Stimulated activated CD4-positive, alpha-beta T cell treated with anti-CD3 and anti-CD28 coated beads, Interleukin-2, amount 100 ng/mL, for 48 hours (primary cell): ENCODE measurements at places on chromosomes 12 and 14.

DNA sequence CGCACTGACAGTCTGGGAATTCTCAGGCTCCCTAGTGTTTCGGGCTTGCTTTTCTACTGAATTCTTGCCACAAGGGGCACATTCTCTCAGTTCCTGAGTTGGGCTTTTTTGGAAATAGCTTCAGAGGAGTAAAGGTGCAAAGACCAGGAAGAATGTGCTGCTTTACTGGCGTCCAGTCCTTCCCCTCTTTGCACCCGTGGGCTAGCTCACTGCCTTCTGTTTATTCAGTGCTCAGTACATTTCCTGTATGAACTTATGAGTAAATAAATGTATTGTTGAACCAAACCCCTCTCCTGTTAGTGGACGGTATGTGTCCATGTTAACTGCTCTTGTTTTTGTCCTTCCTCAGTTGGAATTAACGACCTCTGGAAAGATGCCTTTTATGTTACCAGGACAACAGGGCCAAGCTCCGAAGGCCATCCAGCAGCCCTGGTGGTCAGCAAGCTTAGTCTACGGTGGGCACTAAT lies 24.0 kb downstream of the GSG1 start:
- DNase-seq, result no peak

GRCh38 chr14:105844047-105844630 lies 317.8 kb downstream of the TMEM121 start:
- no peak for DNase-seq

DNA sequence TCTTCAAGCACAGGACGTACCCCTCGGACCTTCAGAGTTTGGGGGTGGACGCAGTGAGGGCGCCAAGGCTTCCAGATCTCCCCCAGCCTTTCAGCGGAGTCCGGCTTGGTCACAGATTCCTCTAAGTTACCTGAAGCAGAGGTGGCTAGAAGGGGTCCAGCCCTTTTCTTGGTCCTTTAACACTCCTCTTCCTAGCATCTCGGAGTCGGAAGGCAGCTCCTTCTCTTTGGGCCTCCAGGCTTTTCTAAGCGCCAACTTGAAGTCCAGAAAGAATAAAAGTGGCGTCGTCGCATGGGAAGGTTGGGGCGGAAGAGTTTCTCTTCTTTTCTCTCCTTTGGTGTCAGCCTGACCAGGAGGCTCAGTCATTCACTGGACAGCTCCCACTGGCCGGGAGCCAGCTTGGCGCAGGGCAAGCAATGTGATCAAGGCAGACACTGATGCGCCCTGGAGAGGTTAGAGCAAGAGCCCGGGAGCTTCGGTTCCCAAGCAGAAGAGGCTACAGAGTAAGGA lies 9.6 kb downstream of the OR6S1 start:
- no peak for DNase-seq

DNA sequence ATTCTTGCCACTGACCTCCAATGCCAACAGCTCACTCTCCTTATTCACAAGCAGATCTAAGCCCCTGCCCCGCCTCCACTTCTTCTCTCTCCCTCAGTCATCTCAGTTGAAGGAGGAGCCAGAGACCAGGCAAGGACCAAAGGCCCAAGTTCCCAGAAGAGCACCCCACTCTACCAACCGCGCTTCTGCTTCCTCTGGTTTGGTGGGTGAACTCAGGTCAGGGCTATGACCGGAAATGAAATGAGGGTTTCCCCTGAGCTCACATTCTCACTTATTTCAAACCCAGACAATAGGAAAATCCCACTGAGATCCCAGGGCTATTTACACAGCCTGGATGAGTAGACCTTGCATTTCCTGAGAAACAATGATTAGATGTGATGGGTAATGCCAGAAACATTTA lies 9.9 kb downstream of the DPF3 start:
- DNase-seq, result no peak

GRCh38 chr12:120872487-120872886 lies 31.7 kb downstream of the SPPL3 start:
- no peak for DNase-seq
